ENCODE measurements at places on chromosomes 4 and X.

DNA sequence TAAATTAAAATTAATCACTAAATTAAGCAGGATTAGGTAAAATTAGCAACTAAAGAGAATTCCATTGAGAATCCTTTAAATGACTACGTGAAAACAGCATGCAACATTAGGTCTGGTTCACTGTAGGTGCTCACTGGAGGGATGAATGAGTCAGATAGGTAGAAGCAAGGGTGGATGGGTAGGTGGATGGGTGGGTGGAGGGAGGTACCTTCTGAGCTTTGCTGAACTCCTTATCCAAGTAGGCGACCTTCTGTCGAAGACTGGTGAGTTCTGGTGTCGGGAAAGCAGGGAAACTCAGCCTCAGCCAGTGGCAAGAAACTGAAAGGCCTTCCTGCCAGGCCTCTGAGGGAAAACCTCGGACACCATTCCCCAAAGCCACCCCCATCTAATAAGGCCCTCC, 3.0 kb downstream of the GRIPAP1 start:
- no peak for DNase-seq

DNA sequence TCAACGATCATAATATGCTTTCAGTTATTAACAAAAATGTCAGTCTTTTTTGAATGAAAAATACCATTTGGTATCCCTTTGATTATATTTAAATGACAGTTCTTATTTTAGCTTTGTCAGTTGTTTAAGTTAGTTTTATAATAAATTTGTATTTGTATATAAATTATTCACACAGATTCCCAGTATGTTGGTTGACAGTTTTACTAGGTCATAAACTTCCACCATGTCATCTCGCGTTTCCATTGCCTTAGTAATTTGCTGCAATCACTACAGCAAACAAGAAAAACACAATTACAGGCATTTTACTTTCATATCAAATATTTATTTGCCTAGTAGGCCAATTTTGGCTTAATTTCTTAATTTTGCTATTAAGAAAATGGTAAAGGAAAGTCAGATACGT, 109.6 kb upstream of the ANK2 start:
- no peak for DNase-seq

DNA sequence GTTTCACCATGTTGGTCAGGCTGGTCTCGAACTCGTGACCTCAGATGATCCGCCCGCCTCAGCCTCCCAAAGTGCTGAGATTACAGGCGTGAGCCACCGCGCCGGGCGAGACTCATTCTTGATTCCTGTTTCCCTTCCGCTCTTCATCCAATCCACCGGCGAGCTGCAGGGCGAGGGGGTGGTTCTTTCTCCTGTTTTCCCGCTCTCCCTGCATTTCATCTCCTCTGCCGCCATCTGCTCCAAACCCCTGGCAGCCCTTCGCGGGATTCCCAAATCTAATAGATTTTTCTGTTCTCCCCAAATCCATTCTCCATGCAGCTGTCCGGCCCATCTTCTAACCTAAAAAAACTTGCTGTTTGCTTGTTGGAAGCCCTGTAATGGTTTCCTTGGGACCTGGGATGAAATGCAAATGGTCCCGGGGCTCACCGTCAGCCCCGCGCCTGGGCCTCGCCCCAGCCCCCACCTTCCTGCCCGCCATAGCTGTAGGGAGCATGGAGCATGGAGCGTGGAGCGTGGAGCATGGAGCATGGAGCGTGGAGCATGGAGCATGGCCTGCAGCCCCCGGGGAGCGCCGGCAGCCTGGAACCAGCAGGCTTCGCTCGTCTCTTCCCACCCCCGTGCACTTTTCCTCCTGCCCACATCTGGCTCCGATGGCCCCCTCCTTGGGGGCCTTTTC, 1.1 kb downstream of the ZFP42 start:
- DNase-seq, result no peak

DNA sequence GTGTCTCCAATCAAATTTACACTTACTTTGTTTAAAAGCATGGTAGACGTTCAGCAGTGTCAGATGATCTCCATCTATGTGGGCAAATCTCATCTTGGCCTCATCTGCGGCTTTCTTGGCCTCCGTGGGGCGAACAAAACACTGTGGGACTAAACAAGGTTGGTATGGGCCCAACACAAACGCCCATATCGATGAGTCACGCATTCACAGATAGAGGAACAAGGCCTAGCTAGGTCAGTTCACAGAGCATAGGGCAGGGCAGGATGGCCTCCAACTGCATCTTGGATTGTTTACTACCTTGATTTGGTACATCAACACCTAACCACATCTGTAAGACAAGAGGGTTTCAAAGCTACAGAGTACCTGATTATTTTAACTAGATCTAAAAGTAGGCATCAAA, 47.3 kb downstream of the DHX15 start:
- DNase-seq, result no peak

- DNase-seq, result no peak
Measured at GRCh38 chr4:127783955-127784770, 2.0 kb downstream of the HSPA4L start.
